ENCODE measurements at places on chromosomes 16 and 17.

GRCh38 chr16:56388209-56388608, 37.1 kb downstream of the AMFR start:
- no peak for DNase-seq
- H3K36me3 ChIP-seq, result no peaks in the 10 kb centered on the region
- no peaks in the 10 kb centered on the region for H3K4me1 ChIP-seq
- H3K4me3 ChIP-seq, result no peak overlapping the region

DNA sequence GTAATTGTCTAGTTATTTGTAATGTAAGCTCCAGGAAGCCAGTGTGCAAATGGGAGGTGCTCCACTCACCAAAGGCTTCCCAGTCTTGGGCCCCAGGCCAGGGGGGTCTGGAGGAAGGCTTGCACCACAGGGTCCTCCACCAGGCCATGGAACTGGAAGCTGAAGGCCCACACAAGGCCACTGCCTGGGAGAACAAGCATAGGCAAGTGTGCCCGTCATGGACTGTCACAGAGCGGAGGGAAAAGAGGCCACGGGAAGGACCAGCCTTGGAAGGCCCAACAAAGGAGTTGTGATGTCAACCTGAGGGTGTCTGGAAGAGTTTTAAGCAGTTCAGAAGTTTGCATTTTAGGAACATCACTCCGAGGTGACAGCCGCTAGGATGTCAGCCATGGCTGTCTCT, 3.0 kb upstream of the SRRM2 start:
- no peak for DNase-seq
- peaks cover 5% of the 10 kb centered on the region for H3K4me1 ChIP-seq
- no peaks in the 10 kb centered on the region for H3K27me3 ChIP-seq
- no peaks in the 10 kb centered on the region for H3K36me3 ChIP-seq
- no peak overlapping the region for H3K4me3 ChIP-seq

GRCh38 chr16:74577882-74578366, 29.0 kb downstream of the GLG1 start:
- H3K4me1 ChIP-seq, result no peaks in the 10 kb centered on the region
- H3K27ac ChIP-seq, result no peak overlapping the region
- DNase-seq, result no peak
- H3K36me3 ChIP-seq, result no peaks in the 10 kb centered on the region
- no peak overlapping the region for H3K4me3 ChIP-seq
- no peaks in the 10 kb centered on the region for H3K27me3 ChIP-seq

DNA sequence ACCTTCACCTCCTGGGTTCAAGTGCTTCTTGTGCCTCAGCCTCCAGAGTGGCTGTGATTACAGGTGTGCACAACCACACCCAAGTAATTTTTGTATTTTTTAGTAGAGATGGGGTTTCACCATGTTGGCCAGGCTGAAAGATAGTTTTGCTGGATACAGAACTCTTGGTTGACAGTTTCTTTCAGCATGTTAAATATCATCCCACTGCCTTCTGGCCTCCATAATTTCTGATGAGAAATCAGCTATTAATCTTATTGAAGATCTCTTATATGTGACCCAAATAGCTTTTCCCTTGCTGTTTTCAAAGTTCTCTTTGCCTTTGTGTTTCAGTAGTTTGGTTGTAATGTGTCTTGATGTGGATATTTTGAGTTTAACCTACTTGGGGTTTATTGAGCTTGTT, 50.3 kb upstream of the BRD7 start:
- H3K27ac ChIP-seq, result no peak overlapping the region
- DNase-seq, result no peak

DNA sequence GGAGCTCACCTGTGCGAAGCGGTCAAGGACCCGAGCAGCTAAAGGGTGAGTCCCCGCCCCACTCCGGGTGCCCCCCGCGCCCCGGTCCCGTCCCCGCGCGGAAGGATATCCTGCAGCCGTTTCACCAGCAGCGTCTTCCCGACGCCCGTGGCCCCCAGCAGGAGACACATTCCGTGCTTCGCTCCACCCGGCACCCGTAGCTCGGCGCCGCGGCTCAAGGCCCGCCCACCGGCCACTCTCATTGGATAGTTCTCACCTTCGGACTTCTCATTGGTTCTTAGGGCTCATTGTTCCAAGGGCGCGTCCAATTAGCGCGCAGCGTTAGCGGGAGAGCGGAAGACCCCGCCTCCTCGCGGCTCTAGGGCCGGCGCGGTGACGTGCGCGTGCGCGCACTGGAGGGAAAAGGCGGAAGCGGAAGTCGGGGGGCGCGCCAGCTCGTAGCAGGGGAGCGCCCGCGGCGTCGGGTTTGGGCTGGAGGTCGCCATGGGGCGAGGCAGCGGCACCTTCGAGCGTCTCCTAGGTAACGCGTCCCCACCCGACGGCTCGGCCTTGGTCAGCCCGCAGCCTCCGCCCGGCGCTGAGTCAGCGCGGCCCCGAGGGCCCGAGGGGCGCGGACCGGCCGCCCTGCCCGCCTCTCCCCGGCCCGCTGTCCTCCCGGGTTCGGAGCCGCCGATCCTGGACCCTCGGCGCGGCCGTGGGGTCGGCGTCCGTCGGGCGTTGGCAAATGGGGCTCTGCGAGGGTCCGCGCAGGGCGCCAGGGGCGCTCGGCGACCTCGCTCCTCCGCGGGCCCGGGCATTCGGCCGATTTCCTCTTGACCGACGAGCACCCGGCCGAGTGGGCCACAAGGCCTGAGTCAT, at the start of the genes ARL16 and HGS:
ARL16 (minus strand) TSS at position 214 of the 858 bp plus-strand sequence; CDS start at position 170, 44 bp downstream.
HGS (plus strand) TSS at position 428 of the 858 bp plus-strand sequence; CDS start at position 484, 56 bp downstream.
- no peaks in the 10 kb centered on the region for H3K36me3 ChIP-seq
- peak within 1 kb of the TSS; percentile 86 for H3K27ac ChIP-seq
- no peaks in the 10 kb centered on the region for H3K27me3 ChIP-seq
- peak within 1 kb of the TSS; percentile 99 for H3K4me3 ChIP-seq

DNA sequence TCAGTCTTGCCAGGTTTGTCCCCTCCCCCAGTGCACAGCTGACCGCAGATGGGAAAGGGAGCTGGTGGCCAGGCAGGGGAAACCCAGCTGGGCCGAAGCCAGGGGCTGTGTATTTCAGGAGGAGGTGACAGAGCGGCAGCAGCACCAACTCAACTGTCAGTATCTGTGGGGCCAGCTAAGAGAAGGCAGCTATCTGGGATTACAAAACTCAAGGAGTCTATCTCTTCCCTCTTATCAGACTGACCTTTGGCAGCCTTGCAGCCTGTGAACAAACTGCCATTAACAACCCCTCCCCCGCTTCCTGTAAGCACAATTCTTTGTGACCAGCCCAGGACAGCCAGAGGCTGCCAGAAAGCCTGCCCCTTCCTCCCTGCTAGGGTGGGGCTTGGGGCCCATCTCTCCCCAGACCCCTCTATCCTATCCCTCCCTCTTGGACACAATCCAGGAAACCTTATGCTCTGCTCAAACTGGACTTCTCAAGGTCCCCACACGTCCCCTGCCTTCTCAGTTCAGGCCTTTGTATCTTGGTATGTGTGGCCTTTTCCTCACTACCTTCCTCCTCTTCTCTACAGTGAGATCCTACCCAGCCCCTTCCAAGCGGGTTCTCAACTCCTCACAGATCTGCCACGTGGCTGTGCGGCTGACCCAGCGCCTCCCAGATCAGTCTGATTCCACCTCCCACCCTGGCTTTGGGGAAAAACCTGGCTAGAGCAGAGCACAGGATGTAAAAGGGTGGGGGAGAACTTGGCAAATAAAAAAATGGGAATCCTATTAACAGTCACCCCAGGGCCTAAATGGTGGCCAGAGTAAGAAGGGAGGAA, 10.5 kb downstream of the ST3GAL2 start:
- DNase-seq, result peak; percentile 90
- peaks cover 41% of the 10 kb centered on the region for H3K4me1 ChIP-seq
- peak overlapping the region; percentile 82 for H3K27ac ChIP-seq
- H3K27me3 ChIP-seq, result no peaks in the 10 kb centered on the region
- H3K4me3 ChIP-seq, result no peak overlapping the region

DNA sequence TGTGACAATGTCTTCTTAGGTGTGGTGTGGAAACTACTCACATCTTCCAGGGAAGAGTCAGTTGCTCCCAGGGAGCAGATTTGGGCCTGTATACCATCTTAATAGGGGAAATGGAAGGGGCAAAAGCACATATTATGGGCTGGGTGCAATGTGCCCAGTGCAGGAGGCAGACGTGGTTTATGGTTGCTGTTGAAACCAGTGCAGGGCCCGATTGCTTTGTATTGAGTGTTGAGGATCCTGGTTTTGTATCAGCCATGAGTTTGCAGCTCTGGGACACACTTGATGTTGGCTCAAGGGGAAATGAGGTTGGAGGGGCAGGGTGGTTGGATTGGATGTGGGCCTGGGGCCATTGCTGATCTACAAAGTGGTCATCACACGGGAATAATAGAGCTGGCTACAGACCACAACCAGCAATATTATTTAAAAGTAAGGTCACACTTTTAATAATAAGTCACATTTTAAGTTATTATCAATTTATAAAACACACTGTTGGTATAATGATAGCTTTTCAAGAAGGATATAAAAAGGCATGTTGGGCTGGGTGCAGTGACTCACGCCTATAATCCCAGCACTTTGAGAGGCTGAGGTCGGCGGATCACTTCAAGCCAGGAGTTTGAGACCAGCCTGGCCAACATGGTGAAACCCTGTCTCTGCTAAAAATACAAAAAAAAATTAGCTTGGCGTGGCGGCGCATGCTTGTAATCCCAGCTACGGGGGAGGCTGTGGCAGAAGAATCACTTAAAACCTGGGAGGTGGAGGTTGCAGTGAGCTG, 302.4 kb downstream of the SEC14L1 start:
- H3K36me3 ChIP-seq, result no peaks in the 10 kb centered on the region
- peaks cover 47% of the 10 kb centered on the region for H3K4me1 ChIP-seq
- DNase-seq, result no peak
- no peak overlapping the region for H3K4me3 ChIP-seq
- H3K27me3 ChIP-seq, result no peaks in the 10 kb centered on the region
- peak overlapping the region; percentile 66 for H3K27ac ChIP-seq

DNA sequence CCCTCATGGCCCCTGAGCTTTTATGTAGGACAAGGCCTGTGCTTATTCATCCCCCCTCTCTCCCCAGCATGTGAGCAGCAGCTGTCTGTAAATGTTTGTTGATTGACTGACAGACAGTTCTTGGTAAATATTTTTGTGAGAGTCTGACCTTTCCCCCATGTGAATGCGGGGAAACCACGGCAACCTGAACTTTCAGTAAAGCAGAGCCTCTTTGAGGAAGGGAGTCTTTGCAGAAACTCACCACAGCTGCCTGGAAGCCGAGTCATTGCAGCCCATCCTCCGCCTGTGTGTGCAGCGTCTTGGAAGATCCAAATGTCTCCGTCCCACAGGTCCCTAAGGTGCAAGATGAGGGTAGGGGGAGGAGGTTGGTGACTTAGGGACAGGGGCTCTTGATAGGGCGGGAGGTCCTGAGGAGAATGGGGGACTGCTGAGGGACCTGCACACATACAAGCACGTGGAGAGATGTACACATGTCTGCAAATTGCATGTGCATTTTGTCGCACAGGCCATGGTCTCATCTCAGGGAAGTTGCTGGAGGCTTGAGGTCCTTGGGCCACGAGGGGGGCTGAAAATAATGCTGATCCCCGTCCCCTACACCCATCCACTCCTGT, 23.0 kb upstream of the IL21R start:
- H3K27me3 ChIP-seq, result no peaks in the 10 kb centered on the region
- no peak overlapping the region for H3K4me3 ChIP-seq

GRCh38 chr17:12342609-12343435, 322.1 kb downstream of the MAP2K4 start:
- no peaks in the 10 kb centered on the region for H3K36me3 ChIP-seq
- no peak overlapping the region for H3K27ac ChIP-seq
- no peaks in the 10 kb centered on the region for H3K4me1 ChIP-seq
- peak; percentile 38 for DNase-seq
- no peak overlapping the region for H3K4me3 ChIP-seq
- H3K27me3 ChIP-seq, result no peaks in the 10 kb centered on the region

GRCh38 chr16:75762746-75763145, 36.5 kb upstream of the CPHXL start:
- no peaks in the 10 kb centered on the region for H3K27me3 ChIP-seq
- H3K4me3 ChIP-seq, result no peak overlapping the region
- no peak for DNase-seq
- no peak overlapping the region for H3K27ac ChIP-seq
- H3K4me1 ChIP-seq, result no peaks in the 10 kb centered on the region

DNA sequence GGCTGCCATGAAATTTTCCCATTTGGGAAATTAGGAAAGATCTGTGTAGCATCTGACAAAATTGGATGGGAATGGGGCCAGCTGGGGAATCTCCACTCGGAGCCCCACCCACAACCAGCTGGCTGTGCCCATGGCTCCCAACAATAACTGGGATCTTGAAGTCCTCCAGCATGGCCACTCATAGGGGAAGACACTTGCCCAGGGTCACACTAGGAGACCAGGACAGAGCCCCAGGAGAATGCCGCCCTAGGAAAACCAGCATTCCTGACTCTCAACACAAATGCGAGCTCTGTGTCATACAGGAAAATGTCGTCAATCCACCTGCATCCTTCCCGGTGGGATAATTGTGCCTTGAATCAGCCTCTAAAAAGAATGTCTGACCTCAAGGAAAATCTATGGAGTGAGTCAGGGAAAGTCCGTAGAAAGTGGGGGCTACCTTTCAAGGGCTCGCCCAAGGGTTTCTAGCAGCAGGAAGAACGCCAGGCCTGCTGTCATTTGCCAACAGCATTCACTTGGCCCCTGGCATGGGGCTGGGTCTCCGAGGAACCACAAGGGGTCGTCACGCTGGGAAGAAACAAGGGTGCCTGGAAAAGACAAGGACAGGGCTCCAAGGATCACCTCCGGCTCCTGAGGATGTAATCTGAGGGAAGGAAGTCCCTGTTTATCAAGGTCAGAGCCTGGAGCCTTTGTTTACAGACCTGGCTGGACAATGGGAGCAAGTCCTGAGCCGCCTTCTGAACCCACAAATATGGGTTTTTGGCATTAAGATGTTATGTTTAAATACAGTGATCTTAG, 15.9 kb downstream of the CDH5 start:
- peak; percentile 48 for DNase-seq
- H3K27ac ChIP-seq, result peak overlapping the region; percentile 64
- H3K27me3 ChIP-seq, result no peaks in the 10 kb centered on the region

- no peak overlapping the region for H3K4me3 ChIP-seq
- no peaks in the 10 kb centered on the region for H3K4me1 ChIP-seq
- DNase-seq, result no peak
- no peaks in the 10 kb centered on the region for H3K36me3 ChIP-seq
- no peaks in the 10 kb centered on the region for H3K27me3 ChIP-seq
- H3K27ac ChIP-seq, result no peak overlapping the region
Measured at GRCh38 chr16:31386157-31386984, 6.8 kb upstream of the ITGAD start.

GRCh38 chr17:74697515-74697914, 15.2 kb downstream of the CD300LF start:
- DNase-seq, result no peak
- H3K4me1 ChIP-seq, result no peaks in the 10 kb centered on the region
- no peaks in the 10 kb centered on the region for H3K27me3 ChIP-seq
- H3K36me3 ChIP-seq, result no peaks in the 10 kb centered on the region
- no peak overlapping the region for H3K4me3 ChIP-seq

- H3K27me3 ChIP-seq, result no peaks in the 10 kb centered on the region
- H3K36me3 ChIP-seq, result no peaks in the 10 kb centered on the region
- H3K4me3 ChIP-seq, result no peak overlapping the region
- no peak for DNase-seq
Measured at GRCh38 chr17:59508999-59509625, 56.3 kb upstream of the DHX40 start.

GRCh38 chr16:2706611-2707311, 13.3 kb downstream of the PRSS27 start:
- no peak overlapping the region for H3K4me3 ChIP-seq
- H3K27ac ChIP-seq, result no peak overlapping the region

Measured in uterus (tissue), 4 donors.